Vagina (tissue), 2 donors: ENCODE measurements at places on chromosomes 11 and 22. TPM values are rescaled to one million over a fixed set of nuclear protein-coding genes. Genes with fewer than 3 reads are reported as not detected.

DNA sequence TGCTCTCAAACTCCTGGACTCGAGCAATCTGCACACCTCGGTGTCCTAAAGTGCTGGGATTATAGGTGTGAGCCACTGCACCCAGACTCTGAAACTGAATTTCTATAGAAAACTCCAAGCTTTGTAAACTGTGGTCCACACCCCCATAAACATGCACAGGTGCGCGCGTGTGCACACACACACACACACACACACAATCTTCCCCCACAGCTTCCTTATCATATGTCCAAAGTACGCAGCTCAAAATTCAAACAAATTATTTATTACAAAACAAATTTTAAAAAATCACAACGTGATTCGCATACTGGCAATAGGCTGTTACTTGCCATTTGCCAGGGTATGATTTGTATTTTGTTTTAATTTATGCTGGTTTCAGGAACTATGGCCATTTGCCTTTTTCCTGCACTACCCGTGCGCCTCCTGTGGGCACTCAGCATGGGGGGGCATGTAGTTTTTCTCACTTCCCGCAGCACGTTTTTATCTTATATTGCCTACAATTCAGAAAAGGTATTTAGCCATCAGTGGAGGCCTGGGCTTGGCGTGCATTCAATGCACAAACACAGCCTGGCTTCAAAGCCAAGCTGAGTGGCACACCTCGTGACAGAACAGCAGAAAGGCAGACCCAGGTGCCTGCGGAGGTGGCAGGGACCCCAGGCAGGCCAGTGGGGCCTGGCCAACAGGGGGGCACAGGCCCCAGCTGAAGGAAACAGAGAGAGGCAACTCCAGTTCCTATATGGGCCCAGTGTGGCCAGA lies 10.8 kb upstream of the SNX32 start:
- DNase-seq: no peak

DNA sequence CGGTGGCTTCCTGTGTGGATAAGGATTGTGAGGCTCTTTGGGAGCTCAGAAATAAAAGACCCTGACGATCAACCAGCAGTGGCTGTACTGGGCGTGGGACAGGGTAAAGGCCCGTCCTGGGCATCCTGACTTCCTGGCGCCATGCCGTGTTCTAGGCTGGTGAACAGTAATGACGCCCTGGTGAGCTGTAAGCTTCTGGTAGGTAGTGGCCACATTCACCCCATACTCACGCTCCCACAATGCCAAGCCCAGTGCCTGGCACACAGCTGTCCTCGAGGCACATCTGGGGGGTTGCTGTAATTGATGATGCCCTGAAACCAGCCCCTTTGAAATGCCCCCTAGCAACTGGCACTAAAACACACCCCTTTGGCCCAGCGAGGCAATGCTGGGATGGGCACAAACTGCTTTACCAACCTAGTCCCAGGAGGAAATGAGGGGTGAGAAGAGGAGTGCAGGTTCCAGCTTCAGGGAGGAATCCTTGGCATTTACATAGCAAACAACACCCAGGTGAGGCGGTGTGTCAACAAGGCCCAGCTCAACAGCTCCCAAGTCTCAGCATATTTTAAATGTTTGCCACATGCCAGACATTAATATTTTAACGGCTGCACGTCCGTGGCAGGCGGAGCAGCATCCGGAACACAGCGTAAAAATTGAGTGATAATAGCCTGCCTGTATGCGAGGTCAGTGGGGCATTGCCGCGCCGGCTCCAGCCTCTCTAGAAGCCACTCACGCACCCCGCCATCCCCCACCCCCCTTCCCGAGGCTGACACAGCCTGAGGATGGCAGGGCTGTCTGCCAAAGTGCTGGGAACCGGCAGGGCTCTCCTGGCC lies 79.3 kb downstream of the DSCAML1 start:
- no peak for DNase-seq

DNA sequence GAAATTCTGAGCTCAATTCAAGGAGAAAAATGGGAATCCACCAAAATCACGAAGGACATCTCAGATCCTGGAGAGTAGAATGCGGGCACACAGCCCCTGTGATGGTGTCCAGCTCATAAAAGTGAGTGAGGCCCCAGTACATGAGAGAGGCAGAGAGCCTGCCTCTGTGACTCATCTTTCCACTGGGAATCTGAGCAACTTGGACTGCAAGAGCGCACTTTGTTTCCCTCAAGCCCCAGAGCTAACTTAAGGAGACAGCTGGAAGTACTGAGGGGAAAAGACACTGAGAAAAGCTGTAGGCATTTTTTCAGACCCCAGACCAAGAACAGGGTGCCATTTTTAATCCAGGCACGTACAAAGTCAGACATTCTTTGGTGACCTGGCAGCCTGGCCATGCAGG lies 273.7 kb downstream of the C11orf87 start:
- DNase-seq: no peak

DNA sequence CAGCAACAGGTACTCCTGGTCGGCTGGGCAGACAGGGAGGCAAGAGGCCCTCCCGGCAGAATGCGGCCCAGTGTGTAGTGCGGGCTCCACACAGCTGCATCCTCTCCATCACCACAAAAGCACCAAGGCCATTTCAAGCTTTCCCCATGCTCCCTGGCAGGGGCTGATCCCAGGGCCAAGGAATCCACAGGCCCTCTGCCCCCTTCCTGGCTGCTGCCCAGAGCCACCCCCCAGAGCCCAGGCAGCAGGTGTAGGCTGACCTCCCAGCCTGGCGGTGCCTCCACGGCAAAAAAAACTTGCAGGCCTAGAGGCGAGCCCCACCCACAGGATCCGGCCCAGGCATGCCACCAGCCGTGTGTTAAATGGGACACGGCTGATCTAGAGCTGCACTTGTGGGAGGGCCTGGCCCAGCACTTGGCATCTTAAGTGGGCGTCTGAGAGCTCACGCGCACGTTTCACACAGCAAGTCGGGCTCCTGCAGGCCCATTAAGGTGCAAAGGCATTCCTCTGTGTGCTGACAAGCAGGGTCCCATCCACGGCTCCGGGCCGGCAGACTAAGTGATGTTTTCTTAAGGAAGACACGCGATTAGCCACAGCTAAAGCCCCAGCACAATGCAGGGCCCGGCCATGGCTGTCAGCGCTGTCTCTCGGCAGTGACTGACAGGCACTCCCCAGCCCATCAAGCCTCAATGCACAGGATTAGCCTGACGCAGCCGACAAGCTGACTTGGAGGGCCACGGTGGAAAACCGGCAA lies 19.8 kb upstream of the GNB1L start:
- no peak for DNase-seq

DNA sequence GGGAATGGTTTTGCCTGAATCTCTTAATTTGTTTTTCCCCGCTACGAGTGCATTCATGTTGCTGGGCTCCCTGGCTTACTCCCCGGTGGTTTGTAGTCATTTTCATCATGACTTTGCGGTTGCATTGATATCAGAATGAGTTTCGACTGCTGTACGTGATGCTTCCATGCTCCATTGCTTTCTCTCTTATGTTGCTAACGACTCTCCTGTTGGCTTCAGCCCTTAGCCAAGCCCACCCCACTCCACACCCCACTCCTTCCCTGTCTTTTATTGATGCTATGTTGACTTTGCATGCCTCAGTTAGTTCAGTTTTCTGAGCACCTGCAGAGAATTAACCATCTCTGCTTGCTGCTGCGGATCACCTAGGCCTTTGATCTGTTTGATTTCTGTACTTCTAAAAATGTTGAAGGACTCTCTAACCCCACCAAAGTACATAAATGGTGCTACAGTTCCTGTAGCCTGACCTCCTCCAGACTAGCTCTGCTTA lies 65.3 kb downstream of the ARFGAP2 start:
- no peak for DNase-seq

DNA sequence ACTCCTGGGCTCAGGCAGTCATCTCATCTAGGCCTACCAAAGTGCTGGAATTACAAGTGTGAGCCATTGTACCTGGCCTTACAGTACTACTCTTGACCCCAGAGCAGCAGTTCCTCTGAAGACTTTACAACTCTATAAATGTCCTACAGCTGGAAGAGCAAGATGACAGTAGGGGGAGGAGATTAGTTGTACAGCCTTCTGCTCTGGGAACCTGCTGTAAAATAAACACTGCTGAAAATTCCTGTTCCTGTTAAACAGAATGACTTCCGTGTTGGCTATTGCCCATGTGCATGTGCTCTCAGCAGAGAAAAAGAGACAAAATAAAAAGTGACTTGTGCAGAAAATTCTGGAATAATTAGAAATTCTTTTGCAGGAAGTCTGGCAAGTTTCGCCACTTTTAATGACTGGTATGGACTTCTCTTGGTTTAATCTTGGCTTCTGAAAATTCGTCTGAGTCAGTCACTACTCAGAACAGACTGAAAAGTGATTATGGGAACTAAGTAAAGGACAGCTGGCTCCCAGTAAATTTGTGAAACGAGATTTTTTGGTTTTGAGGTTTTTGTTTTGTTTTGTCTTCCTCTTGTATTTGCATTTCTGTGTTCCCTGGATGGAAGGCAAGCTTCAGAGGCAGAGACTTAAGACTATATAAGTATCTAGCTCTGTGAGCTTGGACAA lies 955.7 kb downstream of the DLG2 start:
- DNase-seq: no peak

GRCh38 chr11:118521892-118522311 lies 5.4 kb upstream of the TTC36 start:
- no peak for DNase-seq

DNA sequence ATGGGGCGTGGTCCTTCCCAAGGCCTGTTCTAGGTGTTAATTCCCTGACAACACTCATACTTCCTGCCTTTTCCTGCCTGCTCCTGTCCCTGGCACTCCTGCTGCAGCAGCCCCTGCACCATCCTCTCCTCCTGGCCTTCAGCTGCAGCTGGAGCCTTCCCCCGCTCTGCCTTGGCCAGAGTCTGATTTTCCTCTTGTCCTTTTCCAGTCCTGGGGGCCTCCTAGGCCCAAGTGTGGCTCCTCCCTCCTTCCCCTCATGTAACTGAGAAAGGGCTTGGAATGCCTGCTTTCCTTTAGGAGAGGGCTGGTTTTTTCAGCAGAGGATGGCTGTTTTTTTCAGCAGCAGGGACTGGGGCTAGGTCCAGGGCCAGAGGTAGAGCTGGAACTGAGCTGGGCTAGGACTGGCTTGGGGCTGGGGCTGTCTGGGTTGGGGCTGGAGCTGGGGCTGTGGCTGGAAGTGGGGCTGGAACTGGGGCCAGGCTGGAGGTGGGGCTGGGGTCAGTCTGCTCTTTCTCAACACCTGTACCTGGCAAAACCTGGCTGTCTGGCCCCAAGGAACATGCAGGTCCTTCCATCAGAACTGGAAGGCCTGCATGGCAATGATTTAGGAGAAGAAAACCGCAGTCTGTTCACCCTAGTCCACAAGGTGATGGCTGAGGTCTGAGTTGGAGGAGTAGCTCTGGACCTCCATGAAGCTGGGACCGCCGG lies 23.6 kb downstream of the ZC3H7B start:
- no peak for DNase-seq

GRCh38 chr11:112318184-112318591 lies 57.5 kb upstream of the PLET1 start:
- no peak for DNase-seq

DNA sequence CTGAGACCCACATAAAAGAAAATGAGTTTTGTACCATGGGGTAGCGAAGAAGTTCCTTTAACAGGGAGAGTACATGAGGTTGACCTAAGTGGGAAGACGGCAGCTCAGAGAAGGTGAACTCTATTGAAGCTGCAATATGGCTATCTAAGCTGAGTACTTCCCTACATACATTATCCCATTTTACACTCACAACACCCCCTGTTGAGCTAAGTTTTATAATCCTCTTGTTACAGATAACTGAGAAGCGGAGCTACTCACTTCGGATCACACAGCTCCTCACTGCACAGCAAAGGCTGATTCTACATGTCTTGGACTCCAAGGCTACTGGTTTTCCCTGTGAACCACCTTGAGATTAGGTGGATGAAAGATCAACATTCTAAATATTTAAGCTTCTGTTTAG lies 8.2 kb upstream of the PIWIL4 start:
- DNase-seq: no peak

- DNase-seq: no peak
Observed at GRCh38 chr11:36116161-36116560, 172.3 kb downstream of the LDLRAD3 start.

DNA sequence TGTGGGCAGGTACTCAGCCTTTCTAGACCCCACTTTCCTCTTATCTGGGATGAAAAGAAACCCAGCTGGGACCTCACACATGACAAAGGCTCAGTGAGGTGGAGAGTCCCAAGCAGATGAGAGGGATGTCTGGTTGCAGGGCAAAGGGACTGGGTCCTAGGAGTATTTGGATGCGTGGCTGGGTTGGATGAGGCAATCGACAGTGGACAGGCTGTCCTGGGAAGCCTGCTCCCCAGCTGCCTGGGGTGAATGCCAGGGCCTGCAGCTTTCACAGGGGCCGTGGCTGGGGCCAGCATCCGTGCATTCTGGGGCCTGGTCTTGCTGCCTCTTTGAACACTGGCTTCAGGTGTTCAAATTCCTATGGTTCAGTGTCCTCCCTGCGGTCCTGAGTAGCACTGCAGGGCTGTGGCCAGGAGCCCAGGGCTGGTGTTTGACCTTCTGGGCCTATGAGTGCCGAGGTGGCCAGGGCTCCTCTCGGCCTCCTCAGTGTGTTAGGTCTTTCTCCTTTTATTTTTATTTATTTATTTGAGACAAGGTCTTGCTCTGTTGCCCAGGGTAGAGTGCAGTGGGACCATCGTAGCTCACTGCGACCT lies 65.3 kb downstream of the MCM5 start:
- DNase-seq: no peak

GRCh38 chr11:116720895-116721294 lies 51.9 kb downstream of the BUD13 start:
- DNase-seq: no peak

GRCh38 chr22:21642584-21643448 lies 714 bp downstream of the SDF2L1 start:
- DNase-seq: no peak

GRCh38 chr11:60932605-60933356 lies 8.5 kb downstream of the TMEM132A start:
- DNase-seq: no peak

GRCh38 chr11:46719048-46719542 lies at the start of gene F2:
TSS of gene F2 (plus strand) at chr11:46719213. CDS start at chr11:46719236, 23 bp downstream.
- no peak for DNase-seq

- DNase-seq: no peak
Observed at GRCh38 chr11:43396617-43397016, 37.9 kb downstream of the TTC17 start.

DNA sequence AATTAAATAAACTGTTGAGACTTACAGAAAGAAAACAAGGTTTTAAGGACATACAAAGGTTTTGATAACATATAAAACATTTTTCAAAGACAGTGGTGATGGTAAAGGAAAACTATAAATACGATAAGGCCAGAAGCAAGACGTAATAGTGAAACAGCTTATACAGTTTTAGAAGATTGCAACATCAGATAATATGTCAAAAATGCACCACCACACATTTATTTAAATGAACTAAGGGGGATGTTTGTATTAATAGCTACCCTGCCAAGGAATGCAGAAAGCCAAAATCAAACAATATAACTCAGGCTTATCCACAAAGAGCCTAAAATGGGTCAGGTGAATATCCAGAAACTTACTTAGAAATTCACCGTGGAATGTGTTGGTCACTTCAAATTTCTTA lies 981.6 kb upstream of the FAT3 start:
- no peak for DNase-seq

The SSRP1 gene
- total RNA-seq: 85.4 TPM

The ZFP91 gene
- 35.4 TPM for total RNA-seq

The IL18 gene
- total RNA-seq: 48.6 TPM

The DEFB131B gene
- total RNA-seq: not detected

The SCT gene
- total RNA-seq: not detected
